Stimulated activated CD4-positive, alpha-beta T cell treated with anti-CD3 and anti-CD28 coated beads, TNF-alpha, amount 100 ng/mL, for 4 hours (primary cell): ENCODE measurements at places on chromosomes 11 and 22.

DNA sequence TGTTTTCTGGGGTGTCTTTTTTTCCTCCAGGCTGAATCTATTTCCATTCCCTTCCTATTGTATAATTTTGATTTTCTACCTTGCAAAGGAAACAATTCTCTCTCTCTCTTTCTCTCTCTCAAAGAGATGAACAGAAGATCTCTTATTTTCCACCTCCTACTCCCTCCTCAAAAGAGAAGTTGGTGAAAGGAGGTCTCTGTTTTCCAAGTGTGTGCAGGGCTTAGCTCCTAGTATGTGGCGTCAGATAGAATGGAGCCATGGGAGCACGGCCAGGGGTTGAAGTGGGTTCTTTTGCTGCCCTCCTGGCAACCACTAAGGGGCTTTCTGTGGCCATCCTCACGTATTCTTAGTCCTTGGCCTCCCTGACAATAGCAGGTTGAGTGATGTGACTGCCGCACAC, 480 bp downstream of the TRIM34 start:
- DNase-seq = no peak

- DNase-seq = no peak
Measured at GRCh38 chr22:39311592-39312400, 7.6 kb downstream of the RPL3 start.

DNA sequence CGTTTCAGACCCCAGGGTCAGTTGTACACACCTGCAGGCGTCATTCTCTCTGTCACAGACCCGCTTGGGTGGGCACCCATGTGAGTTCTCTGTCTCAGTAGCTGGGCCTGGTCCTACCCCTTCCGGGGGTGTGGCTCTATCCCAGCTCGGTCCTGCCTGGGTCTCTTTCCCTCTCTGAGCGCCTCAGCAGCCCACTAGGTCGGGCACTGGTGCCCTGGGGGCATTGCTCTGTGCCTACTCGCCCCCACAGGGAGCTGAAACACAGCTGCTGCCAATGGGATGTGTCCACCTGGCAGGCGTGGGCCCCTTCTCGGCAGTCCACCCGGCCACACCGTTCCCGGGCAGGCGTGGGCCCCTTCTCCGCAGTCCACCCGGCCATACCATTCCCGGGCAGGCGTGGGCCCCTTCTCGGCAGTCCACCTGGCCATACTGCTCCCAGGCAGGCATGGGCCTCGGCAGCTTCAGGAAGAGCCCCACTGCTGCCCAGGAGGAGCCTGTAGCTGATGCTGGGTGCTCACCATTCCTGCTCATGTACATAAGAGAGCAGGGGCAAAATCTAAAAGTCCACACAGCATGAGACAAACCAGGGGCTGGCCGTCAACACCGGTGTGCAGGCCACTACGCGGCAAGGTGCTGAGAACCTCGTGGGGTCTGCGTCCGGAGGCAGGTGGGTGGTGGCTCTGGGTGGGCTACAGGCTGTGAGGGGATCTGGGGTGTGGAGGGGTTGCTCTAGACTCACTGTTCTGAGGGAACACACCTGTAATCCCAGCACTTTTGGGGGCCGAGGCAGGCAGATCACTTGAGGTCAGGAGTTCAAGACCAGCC, 12.3 kb downstream of the MLC1 start:
- DNase-seq = no peak

DNA sequence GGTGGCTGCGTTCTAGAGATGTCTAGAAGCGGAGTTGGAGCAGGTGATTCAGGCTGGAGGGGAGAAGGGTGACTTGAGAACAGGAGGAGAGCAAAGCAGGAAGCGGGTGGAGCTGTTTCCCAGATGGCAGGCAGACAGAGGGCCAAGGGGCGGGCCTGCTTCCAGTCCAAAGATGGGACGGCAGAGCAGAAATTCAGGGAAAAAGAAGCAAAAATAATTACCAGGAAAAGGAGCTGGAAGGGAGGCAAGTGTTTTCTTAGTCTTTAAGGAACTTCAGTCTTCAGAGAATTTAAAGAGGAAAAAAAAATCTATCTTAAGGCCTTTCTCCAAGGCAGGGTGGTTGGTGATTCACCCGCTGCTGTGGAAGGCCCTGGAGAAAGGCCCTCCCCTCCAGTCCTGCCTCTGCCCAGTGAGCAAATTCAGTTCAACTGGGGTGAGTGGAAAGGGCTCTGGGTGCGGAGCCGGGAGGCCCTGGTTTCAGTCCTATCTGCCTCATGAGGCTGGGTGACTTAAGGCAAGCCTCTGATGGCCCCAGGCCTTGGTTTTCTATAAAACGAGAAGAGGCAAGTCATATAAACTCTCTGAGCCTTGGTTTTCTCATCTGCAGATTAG, 4.5 kb upstream of the CREB3L1 start:
- no peak for DNase-seq

DNA sequence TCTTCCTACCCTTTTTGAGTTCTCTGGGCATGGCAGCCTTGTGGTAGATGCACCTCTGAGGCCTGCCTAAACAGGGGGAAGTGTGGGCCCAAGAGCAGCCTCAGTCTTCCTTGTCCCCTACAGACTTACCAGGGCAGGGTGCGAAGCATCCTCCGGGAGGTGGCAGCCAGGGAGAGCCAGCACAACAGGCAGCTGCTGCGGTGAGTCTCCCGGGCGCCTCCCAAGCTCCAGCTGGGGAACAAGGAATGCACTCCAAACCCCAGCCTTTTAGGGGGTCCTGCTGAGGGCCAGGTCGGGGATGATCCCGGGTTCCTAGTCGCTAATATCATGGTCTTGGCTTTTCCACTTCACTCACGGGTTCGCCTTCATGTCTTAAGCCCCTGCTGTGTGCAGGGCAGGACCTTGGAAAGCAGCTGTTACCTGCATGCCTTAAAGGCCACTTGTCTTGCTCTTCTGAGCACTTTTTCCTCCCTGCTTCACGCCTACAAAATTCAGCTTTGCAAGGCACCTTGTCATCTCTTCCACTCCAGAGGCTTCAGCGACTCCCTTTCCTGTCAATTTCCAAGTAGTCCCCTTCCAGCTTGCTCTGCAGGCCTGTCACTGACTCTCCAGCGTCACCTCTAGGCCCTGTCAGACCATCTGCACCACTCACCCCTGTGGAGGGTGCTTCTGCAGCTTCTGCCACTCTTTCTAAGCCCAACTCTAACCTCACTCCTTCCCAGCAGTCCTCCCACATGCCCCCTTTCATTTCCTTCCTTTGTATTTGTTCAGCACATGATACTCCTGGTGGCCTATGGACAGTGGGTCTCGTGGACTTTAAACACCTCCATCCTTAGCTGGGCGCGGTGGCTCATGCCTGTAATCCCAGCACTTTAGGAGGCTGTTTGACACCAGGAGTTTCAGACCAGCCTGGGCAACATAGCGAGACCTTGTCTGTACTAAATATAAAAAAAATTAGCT, 57.0 kb downstream of the PISD start:
- no peak for DNase-seq

- DNase-seq = no peak
Measured at GRCh38 chr11:83159902-83160865, 3.3 kb downstream of the PCF11 start.

- DNase-seq = no peak
Measured at GRCh38 chr11:123419731-123420452, 10.2 kb upstream of the GRAMD1B start.

GRCh38 chr11:101444164-101444563, 139.6 kb downstream of the TRPC6 start:
- no peak for DNase-seq

DNA sequence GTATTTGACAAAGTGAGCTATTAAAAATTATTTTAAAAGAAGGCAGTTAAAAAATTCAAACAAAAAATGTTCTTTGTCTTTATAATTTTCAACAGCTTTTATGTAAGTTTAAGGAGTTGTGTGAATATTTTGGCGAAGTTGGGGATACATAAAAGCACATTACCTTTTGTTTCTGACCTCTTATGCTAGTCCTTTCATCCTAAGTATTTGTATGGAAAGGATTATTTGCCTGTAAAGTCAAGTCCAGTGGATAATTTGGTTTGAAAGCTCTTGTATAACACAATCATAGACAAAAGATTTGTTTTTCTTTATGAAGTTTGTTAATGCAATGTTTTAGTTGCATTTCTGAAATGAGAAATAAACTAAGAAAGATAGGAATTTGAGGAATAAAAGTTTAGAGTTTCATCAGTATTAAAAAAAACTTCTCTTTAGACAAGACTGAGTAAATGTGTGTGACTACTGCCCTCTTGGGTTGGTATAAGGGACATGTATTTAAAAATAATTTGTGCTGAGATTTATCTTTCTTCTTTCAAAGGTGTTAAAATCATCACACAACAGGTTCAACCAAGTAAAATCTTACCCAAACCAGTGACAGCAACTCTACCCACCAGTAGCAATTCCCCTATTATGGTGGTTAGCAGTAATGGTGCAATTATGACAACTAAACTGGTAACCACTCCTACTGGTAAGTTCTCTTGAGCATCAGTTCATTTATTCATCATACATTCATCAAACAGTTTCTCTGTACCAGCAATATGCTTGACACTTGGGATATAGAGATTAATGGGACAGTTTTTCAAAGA, 68.2 kb downstream of the EMSY start:
- DNase-seq = no peak

- DNase-seq = no peak
Measured at GRCh38 chr11:56841210-56841810, 92.8 kb upstream of the OR9G4 start.

DNA sequence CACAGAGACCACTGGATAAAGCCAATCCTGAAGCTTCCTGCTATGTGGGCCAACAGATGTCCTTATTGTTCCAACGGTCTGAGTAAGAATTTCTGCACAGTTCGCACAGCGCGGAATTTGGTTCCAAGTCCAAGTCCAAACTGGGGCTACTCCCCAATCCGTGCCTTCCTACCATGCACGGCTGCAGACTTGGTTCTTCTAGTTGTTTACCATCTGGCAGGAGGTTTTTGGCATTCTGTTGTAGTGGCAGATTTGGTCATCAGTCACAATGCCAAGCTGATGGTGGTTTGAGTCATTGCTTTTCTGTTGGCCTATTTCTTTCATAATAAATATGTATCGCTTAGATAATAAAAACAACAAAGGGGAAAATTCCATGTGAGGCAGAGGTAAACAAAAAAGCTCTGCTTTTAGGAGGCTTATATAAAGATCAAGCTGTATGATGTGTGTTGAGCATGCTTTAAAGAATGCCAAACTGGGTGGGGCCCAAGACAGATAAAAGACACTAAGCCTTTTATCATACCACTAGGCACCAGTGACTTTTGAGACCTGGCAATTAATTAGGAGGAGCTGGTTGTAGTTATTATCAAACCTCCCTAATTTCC, 52.5 kb upstream of the SYN3 start:
- no peak for DNase-seq

GRCh38 chr11:121544956-121545355, 92.2 kb upstream of the SORL1-AS1 start:
- no peak for DNase-seq

GRCh38 chr11:61602775-61603569, 22.1 kb upstream of the SYT7 start:
- DNase-seq = no peak

GRCh38 chr11:133977067-133977677, 20.4 kb upstream of the IGSF9B start:
- no peak for DNase-seq

DNA sequence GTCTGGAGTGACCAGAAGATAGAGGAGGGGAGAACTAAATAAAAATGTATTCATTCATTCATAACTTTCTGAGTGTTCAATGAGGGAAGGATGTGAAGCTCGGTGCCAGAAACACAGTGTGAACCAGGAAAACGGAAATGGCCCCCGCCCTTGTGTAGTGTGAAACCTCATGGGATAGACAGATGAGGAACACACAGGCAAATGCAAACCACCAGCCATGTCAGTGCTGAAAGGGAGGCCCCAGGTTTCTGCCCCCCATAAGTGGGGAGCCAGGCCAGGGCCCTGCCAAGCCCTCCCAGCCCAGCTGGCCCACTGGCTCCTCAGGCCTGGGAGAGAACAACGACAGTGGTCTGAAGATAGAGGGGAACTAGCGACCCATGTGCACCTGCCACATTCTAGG, 30.5 kb downstream of the LARGE1 start:
- DNase-seq = no peak

GRCh38 chr11:1180947-1181391, 23.2 kb downstream of the MUC5AC start:
- no peak for DNase-seq

DNA sequence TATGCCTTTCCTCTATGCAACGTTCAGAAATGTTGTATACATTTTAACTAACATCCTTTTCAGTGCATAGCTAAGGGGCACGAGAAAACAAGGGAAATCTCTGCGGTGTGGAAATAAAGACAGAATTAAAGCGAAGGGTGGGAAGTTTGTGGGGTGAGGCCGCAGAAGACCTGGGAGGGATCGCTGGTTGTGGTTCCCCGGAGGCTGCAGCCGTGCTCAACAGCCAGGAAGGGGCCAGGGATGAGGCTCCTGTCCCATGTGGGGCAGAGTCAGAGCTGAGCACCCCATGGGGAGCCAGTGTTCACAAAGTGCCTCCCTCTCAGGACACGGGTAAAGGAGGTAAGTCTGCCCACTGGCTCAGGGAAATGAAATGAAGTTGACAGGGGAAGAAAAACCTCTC, 67.5 kb downstream of the MYEOV start:
- no peak for DNase-seq

DNA sequence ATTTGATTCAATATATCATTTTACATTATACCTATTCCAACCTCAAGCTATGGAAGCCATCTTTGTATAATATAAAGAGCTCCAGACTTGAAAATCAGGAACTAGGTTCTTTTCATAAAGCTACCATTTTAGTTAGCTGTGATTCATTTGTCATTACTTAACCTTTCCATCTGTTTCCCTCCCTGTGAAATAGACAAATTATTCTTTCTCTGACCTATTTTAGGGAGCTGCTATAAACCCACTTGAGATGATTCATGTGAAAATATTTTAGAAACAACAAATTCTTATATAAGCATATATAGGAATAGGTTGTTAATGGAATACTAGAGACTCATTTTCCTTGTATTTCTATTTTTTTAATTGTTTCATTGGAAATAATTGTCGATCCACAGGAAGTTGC, 1012.1 kb downstream of the OPCML start:
- no peak for DNase-seq

DNA sequence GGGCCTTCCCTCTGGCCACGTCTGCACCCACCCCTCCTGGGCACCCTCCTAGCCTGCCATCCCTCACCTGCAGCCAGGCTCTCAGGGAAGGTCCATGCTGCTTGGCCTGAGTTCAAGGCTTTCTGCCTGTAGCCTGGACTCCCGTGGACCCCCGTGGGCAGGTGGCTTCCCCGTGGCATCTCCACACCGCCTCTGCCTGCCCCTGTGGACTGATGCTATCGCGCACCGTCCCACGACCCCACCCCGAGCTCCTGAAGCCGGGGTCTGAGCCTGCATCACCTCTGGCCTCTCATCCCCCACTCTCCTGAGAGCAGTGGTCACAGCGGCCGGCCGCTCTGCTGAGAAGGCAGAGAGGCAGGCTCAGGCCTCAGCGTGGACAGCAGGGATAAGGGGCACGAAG, 4.5 kb downstream of the IFITM5 start:
- DNase-seq = no peak

GRCh38 chr11:1488575-1489180, 2.1 kb upstream of the MOB2 start:
- no peak for DNase-seq

GRCh38 chr11:77379253-77379652, 77.8 kb upstream of the GDPD4 start:
- no peak for DNase-seq

GRCh38 chr22:25688627-25689026, 53.4 kb upstream of the MYO18B start:
- no peak for DNase-seq

GRCh38 chr11:3914805-3915204, 59.3 kb downstream of the STIM1 start:
- no peak for DNase-seq
